ENCODE measurements at places on chromosomes 3 and 15.

GRCh38 chr3:15161133-15161532, 44.9 kb upstream of the CAPN7 start:
- no peak for DNase-seq

DNA sequence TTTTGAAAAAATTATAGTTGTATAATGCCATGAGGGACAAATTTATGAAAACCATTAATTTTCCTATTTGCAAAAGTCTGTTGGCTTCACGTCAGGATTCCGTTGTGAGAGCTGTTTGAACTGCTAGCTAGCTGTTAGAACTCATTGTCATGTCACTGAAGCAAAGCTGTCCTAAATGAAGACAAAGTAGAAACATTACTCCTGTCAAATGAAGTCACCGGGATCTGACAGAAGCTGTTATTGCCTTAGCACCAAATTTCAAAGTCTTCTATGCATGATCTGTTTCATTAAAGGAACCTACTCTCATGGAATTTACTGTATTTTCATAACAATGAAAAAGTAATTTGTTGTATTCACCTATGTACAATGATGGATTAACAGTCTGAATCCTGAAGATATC, 479.8 kb downstream of the PLOD2 start:
- no peak for DNase-seq

DNA sequence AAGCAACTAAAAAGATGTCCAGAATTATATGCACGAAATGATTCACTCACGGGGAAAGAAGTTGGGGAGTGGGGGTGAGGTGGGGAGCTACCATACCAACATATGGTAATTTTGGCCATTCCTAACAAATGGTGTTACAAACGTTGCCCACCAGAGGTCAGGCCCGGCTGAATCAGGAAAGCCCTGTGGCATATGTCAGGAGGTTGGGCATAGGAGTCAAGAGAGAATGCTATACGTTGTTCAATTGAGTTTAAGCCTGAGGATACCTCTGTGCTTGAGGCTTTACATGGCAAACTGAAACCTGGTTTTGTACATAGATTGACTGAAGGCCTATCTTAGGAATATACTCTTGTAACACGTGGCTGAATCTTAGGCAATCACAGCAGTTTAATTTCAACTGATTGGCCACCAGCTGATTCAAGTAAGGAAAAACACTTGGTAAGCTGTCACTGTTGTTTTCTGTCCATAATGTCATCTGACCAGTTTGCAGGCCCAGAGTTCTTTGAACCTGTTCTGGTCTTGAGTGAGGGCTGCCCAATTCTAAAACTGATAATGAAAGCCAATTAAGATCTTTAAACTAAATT, 23.4 kb upstream of the SLC2A2 start:
- DNase-seq, result no peak

GRCh38 chr15:25175789-25176615, 221.2 kb downstream of the SNRPN start:
- no peak for DNase-seq

- no peak for DNase-seq
These were observed 32.6 kb downstream of the SERPINI2 start for GRCh38 chr3:167441256-167441655.

GRCh38 chr3:2772803-2773202, 337.4 kb downstream of the IL5RA start:
- DNase-seq, result no peak

GRCh38 chr3:17089314-17089700, 204.6 kb downstream of the PLCL2 start:
- DNase-seq, result no peak

DNA sequence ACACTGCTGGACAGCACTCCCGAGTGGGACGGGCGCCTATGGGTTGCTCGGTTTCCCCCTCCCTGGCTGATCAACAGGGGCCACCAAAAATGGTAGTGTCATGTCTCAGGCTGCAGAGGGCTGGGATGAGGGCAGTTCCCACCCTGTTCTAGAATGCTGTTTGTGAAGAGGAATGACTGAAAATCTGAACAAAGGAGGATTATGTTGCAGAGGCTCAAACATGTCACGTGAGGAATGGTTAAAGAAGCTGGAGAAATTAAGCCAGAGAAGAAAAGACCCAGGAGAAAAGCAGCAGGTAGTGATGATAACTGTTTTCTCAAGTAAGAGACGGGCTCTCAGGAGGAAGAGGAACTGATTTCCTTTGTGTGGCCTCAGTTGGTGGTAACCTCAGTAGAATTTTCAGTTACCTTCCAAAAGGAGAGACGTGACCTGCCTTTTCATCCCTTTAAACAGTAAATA, 10.4 kb downstream of the SPG21 start:
- no peak for DNase-seq

- no peak for DNase-seq
These were observed 835 bp upstream of the TTLL3 start for GRCh38 chr3:9809239-9809614.

GRCh38 chr3:149566292-149566975, 91.4 kb downstream of the WWTR1 start:
- DNase-seq, result no peak

DNA sequence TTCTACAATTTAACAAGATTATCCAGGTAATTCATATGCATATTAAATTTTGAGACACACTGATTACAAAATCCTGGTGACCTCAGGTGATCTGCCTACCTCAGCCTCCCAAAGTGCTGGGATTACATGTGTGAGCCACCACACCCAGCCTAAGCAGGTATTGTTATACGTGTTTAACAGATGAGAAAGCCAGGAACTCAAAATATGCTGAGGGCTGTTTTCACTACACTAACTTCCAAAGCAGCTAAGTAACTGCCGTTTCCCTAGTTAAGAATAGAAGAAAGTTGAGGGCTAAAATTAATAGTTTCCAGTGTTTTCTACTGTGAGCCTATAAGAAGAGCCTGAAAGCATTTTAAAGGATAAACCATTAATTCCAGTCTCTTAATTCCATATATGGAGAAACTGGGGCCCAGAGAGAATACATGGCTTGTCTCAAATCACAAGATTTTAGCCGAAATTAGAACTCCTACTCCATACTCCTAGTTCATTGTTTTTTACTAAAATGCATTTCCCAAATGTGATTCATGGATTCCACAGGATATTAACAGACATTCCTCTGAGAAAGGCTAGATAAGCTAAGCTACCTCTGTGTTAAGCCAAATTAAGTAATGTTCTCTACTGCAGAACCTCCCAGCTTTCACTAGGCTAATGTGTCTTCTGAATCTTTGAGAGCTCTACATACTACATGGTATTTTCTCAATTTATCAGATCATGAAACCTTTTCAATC, 17.0 kb upstream of the AVEN start:
- no peak for DNase-seq

DNA sequence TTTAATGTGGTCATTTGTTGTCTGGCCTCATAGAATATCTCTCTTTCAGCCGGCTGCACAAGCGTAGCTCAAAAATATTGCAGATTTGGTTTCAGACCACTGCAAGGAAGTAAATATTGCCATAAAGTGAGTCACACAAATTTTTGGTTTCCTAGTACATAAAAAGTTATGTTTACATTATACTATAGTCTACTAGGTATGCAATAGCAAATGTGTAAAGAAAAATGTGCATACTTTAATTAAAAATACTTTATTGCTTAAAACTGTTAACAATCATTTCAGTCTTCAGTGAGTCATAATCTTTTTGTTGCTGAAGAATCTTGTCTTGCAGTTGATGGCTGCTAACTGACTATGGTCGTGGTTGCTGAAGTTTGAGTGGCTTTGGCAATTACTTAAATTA, 425.1 kb upstream of the ROBO1 start:
- no peak for DNase-seq

DNA sequence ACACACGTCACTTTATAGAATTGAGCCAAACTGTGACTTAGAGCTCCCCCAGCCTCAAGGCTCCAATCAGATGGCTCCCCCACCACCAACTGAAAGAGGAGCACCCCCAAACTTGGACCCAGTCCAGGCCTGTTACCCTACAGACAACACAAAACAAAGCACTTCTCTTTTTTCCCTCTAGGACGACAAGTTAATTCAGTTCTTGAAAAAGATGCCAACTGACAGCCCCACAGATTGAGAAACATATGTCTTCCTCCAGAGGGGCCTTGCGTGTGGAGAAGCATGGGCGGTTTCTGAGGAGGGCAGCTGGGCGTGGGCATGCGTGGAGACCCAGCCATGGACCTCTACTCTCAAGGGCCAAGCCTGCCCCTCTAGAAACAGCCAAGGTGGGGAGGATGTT, 229.5 kb downstream of the SHQ1 start:
- DNase-seq, result no peak

DNA sequence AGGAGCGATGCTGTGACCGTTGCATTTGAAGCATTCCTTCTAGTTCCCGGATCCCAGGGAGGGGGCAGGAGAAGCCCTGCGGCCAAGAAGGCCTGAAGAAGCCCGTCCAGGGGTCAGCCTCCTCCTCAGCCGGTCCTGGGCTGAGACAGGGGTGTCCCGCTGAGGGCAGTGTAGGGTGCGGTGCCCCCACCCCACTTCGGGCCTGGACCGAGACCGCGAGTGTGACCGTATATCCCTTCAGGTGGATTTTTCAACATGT, 2.8 kb downstream of the OCA2 start:
- DNase-seq, result no peak

DNA sequence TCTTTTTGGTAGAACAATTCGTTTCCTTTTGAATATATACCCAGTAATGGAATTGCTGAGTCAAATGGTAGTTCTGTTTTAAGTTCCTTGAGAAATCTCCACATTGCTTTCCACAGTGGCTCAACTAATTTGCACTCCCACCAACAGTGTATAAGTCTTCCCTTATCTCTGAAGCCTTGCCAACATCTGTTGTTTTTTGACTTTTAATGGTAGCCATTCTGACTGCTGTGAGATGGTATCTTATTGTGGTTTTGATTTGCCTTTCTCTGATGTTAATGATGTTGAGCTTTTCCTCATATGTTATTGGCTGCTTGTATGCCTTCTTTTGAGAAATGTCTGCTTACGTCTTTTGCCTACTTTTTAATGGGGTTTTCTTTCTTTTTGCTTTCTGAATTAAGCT, 270.6 kb upstream of the MEIS2 start:
- no peak for DNase-seq

DNA sequence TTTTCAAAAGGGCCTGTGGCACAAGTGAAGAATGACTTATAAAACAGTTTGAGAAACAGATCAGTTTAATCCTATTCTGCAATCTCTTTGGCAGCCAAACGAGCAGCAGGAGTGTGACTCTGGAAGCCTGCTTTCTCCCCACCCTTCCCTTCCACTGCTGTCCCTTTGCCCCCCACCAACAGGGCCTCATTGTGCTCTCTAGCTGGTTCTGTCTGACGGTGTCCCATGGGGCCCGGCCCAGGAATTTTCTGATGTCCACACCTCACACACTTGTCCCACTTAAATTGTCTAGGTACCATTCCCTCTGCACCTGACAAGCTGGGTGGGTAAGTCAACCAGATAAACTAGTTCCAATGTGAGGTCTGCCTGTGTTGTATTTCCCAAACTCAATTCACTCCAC, 16.4 kb downstream of the SLCO2A1 start:
- DNase-seq, result no peak

- DNase-seq, result no peak
These were observed 36.4 kb upstream of the BNC1 start for GRCh38 chr15:83320844-83321243.

DNA sequence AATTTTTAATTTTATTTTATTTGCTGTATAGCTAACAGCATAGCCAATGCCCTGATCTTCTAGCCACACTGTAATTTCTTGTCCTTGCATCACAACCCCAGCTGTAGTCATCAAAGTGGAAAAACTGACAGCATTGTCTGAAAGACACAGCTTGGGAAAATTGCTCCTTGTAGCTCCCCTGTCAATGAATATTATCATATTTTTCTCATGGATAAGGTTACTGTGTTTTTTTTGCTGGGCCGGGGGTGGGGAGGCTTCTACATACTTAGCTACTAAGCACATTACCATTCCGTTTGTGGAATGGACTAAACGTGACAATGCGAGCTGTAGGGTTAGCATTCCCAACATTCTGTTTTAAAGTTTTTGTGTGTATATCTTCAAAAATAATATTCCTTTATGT, 381.3 kb downstream of the TIGIT start:
- no peak for DNase-seq

DNA sequence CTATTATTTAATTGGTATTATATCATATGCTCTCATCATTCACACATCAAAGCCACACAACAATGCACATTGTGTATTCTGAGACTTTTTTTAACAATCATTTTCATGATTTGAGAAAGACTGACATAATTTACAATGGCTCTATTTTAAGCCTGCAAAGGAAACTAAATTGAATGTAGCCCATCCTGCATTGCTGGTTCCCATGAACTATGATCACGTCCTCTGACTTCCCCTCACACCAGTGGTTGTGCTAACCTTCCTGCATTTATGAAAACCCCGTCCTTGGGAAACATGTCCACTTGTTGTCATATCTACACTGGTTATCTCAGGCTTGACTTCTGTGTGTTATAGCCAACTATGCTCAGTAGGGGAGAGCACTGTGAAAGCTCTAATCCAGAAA, 546.2 kb downstream of the MECOM start:
- no peak for DNase-seq

DNA sequence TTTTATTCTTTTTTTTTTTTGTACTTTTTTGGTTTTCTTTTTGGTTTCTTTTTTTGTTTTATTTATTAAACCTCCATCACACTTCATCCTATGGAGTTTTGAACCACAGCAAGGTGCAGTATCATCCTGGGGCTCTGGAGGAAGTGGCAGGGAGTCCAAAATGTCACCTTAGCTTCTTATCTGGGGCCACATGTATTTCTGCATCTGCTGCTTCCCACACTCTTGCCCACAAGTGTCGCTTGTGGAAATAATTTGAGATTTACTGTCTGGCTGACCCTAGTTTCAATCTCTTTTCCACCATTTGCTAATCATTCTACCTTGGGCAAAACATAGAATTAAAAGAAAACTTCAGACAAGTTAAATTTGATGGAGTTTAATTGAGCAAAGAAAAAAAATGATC, 6.4 kb downstream of the OPA1 start:
- DNase-seq, result no peak

DNA sequence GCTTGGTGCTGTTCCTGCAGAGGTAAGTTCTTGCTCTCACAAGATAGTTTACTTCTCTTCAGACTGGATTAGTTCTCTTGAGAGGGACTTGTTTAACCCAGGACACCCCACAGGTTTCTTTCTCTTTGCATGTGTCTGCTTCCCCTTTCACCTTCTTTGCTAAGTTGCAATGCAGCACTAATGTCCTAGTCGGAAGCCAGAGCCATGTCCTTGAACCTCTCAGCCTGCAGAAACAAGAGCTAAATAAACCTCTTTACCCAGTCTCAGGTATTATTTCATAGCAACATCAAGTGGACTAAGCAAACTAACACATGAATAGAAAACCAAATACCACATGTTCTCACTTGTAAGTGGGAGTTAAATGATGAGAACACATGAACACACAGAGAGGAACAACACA, 915.2 kb downstream of the NSUN3 start:
- DNase-seq, result no peak

DNA sequence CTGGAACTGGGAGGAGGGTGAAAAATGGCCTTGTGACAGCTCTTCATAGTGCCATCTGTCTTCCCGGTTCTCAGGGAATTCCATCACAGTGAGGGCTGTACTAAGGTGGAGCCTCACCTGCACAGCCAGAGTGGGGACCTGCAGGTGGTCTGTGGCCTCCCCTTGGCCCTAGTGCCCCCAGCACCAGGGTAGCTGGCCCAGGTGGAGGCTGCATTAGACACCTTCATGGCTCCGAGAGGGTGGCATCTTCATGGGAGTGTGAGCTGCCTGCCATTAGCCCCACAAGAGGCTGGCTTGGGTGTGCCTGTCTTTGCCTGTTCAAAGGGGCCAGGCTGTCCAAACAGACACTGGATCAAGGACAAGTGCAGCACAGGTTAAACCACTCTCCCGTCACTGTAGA, 95.5 kb upstream of the PRR23E start:
- DNase-seq, result no peak

GRCh38 chr3:81908561-81908960, 147.1 kb upstream of the GBE1 start:
- DNase-seq, result no peak

- no peak for DNase-seq
These were observed at the start of gene EPM2AIP1 for GRCh38 chr3:36992806-36993325. Gene EPM2AIP1 (minus strand): TSS chr3:36993131. CDS start chr3:36993077, 54 bp downstream.

All from stimulated activated CD8-positive, alpha-beta memory T cell treated with anti-CD3 and anti-CD28 coated beads, Interleukin-2, amount 100 ng/mL, for 48 hours (primary cell).